Right ventricle myocardium inferior (tissue), 1 donor: ENCODE measurements at places on chromosomes 12 and 14. TPM values are rescaled to one million over a fixed set of nuclear protein-coding genes. Genes with fewer than 3 reads are reported as not detected.

SLC22A17 gene
- total RNA-seq = 10.1 TPM

FIGNL2 gene
- total RNA-seq = 0.22 TPM

ITGB7 gene
- total RNA-seq = 0.76 TPM

C12orf50 gene
- total RNA-seq = 0.05 TPM

RAB2B gene
- total RNA-seq = 15.1 TPM

LTBR gene
- total RNA-seq = 34.3 TPM

LPAR5 gene
- total RNA-seq = 7.5 TPM

DNA sequence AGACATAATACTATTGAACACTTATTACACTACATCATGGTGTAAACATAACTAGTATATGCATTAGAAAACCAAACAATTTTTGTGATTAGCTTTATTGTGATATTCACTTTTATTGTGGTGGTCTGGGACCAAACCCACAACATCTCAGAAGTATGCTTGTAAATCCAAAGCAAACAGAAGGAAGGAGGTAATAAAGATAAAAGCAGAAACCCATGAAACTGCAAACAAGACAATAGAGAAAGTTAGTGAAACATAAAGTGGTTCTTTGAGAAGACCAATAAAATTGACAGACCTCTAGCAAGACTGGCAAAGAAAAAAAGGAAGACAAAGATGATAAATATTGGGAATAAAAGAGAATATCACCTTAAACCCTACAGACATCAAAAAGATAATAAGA, 268.3 kb downstream of the RPAP3 start:
- no peak for DNase-seq

DNA sequence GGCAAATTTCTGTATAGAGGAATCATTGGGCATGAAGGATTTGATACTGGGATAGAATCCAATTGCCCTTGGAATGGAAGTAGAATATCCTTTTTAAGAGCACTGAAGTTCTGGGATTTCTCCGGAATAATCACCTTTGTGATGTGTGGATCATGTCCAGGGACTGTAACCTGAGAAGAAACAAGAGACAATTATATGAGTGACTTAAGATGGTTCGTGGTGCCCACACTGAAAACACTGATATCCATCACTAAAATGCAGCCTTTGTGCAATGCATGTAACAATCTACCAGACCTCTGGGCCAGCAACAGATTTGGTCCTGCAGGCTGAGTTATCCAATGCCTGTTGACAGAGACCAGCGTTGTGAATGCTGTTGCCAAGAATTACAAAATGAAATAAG, 48.5 kb downstream of the MDM2 start:
- no peak for DNase-seq

- peak; percentile 92 for DNase-seq
Measured at GRCh38 chr12:131896811-131897270, 2.4 kb downstream of the ULK1 start.

GRCh38 chr14:79057333-79057732, 887.2 kb downstream of the NRXN3 start:
- no peak for DNase-seq

DNA sequence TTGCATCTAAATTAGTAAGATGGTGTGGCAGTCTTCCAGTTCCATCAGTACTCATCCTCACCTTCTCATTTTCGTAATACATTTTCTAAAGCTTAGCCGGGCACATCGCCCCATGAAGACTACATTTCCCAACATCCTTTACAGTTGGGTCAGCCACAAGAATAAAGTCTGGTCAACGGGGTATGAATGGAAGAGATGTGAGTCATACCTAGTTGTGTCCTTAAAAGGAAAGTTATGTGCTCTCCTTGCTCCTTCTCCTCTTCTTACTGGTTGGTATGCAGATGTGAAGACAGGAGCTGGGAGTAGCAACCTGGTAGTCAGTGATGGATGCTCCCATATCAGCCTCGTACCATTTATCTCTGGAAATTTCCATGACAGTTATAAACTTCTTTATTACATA, 35.9 kb upstream of the EGLN3 start:
- DNase-seq = no peak

- no peak for DNase-seq
Measured at GRCh38 chr12:124286414-124286813, 8.5 kb upstream of the RFLNA start.

GRCh38 chr12:58819345-58819744, 101.0 kb downstream of the LRIG3 start:
- DNase-seq = peak; percentile 53

GRCh38 chr14:71362920-71363584, 455.8 kb downstream of the PCNX1 start:
- DNase-seq = no peak

DNA sequence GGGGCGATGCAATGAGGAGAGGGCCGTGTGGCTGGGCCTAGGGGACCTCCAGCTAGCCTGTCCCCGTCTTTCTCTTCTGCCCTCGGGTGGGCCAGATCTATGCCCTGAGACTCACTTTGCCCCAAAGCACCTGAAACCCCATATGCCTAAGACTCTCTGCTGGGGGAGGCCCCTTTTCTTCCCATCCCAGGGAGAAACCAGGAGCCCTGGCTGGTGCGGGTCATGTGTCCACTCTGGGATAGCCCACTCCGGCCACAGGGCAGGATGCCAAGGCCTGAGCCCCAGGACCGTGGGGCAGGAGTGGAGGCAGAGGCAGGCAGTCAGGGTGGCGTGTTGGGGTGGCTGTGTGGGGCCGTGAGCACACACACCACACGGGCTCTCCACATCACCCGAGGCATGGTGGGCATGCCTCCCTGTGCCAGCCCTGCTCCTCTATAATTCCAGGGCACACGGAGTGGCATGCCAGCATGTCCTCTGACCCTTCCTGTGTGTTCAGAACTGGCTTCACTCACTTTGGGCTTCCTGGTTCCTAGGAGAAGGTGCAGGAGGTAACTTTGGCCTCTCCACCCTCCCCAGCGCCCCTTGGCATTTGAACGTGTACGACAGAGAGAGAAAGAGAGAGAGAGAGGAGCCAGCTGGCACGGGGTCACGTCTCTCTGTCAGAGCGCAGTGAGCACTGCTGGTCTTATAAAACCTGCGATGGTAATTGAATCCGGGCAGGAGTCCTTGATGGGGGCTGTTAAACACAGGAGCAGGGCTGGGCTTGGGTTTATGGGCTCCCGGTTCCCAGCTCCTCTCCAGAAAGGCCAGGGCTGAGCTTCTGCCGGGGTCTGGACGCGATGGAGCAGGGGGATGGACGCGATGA, 144.2 kb downstream of the KIF26A start:
- DNase-seq = peak; percentile 37
